ENCODE measurements at places on chromosomes 5 and 9.

GRCh38 chr5:155211764-155212163 lies 198.2 kb downstream of the KIF4B start:
- DNase-seq = no peak

DNA sequence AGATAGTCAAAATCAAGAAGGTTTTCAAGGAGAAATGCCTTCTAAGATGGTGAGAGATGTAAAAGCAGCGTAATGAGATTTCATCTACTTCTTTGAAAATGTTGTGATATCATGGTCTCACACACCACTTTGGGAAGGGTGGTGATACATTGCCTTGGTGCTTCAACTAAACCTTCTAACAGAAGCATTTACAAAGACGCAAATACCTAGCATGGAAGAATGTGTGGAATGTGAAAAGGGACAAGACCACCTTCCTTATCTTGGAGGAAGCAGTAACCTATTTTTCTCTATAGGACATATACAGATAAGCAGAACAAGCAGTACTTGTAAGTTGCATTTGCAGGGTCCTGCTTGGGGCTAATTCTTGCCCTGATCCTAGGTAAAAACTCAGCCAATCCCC lies 38.8 kb downstream of the PCA3 start:
- no peak for DNase-seq

DNA sequence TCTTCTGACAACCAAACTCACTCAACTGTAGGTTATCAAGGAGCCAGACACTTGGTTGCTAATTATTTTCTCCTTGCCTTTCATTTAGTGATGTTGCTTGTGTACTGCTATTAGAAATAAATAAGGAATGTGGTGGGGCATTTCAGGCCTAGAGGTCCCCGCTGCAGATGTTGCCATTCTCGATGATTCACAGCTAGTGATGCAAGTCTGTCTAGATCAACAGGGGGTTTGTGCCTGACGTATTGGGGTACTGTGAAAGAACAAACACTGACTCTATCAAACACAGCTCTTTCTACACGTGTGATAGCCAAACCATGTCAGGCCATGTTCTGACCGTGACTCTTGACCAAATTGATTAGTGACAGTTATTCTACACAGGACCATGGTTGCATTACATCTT lies 144.7 kb downstream of the OSTF1 start:
- DNase-seq = no peak

DNA sequence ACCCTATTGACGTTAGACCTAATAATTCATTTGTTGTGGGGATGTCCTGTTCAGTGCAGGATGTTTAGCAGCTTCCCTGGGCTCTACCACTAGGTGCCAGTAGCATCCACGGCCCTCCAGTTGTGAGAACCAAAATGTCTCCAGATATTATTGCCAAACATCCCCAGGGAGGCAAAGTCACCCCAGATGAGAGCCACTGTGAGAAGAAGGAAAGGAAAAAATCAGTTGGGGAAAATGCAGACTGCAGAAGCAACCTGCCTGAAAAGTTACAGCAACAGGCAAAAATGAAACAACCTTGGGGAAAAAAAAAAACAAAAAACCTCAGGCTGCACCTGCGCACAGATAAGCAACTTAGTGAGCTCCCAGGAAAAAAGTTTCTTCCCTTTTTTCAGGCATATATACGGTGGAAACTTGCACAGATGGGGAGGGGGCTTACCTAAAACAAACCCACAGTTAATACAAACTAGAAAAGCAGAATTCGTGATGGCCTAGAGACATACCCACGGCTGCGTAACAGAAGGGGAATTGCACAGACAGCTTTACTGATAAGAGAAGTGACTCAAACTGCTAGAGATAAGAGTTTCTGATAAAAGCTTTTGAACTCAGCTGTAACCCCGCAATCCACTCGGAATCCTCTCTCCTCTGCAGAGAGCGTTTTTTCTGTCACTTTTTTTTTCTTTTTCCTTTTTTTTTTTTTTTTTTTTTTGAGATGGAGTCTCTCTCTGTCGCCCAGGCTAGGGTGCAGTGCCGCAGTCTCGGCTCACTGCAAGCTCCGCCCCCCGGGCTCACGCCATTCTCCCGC lies 29.8 kb upstream of the FBP1 start:
- DNase-seq = no peak

GRCh38 chr5:130323804-130324454 lies 419.7 kb downstream of the CHSY3 start:
- no peak for DNase-seq

- no peak for DNase-seq
Measured at GRCh38 chr9:114696814-114697544, 15.0 kb upstream of the TEX48 start.

DNA sequence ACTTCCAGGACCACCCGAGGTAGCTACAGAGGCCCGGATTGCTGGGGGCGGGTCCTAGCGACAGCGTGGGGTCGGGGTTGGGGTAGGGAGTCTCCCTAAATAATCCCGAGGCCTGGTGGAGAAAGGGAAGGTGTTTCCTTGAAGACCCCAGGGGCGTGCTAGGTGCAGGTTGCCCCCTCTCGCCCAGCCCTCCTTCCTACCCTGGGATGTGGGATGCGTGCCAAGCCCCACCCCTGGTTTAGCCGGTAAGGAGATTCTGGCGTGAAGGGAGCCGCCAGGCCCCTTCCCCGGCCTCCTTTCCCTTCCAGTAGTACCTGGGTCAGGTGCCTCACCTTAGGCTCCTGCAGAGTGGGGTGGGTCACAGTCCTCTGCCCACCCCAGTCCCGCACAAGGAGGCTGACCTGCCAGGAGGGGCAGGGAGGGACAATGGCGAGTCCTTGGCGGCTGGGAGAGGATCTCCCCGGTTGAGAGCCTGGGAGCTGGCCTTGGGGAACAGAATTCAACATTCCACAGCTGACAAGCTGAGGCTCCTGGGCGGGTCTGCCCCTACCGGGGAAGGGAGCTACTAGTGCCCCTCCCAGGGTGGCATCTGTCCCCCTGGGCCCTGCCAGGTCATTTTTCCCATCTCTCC lies 674 bp downstream of the TSPAN17 start:
- no peak for DNase-seq

- no peak for DNase-seq
Measured at GRCh38 chr5:166709691-166710090, 1581.8 kb upstream of the WWC1 start.

GRCh38 chr9:18473652-18474279 lies at the start of gene ADAMTSL1:
TSS of gene ADAMTSL1 (plus strand) at chr9:18474153. CDS start at chr9:18474233, 80 bp downstream.
- DNase-seq = no peak

- DNase-seq = no peak
Measured at GRCh38 chr9:19481971-19482404, 73.2 kb downstream of the ACER2 start.

DNA sequence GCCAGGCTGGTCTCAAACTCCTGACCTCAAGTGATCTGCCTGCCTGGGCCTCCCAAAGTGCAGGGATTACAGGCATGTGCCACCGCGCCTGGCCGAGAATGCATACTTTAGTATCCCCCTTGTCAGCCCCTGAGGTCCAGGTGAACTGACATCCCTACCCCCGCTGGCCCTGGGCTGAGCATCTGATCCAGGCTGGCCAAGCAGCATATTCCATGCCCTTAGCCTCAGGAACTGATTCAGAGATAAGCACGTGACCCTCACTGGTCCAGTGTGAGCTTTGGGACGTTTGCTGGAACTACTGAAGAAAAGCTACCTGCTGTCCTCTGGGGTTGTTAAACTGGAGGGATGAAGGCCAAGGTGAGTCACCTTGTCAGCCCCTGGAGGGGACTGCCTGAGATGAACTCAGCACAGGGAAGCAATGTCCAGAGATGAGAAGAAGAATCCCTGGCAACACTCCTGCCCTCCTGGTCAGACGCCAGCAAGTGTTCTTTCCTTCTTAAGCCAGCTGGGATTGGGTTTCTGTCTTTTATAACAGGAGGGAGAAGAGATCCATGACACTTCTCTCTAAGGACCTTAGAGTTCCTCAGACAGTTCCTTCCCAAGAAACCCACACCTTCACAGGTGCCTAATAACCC lies 59.1 kb upstream of the FBXW11 start:
- no peak for DNase-seq

DNA sequence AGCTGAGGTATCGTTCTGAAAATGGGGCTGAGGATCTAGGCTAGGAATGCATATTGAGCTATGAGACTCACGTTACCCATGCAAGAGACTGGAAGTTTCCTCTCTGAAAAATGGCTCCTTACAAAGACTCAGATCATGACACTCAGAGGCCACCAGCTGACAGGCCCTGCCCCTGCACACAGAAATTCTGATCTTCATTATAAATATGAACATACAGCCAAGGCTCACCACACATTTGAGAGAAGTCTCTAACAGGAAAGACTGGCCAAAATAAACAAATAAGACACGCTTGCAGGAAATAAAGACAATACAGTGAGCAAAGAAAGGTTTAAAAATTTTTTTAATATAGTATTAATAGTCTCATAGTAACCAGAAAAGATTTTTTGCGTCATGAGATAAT lies 365.9 kb downstream of the NFIB start:
- DNase-seq = no peak

GRCh38 chr5:150895431-150896428 lies 9.1 kb downstream of the ZNF300 start:
- no peak for DNase-seq

GRCh38 chr9:99005651-99006050 lies 61.9 kb downstream of the COL15A1 start:
- DNase-seq = no peak

DNA sequence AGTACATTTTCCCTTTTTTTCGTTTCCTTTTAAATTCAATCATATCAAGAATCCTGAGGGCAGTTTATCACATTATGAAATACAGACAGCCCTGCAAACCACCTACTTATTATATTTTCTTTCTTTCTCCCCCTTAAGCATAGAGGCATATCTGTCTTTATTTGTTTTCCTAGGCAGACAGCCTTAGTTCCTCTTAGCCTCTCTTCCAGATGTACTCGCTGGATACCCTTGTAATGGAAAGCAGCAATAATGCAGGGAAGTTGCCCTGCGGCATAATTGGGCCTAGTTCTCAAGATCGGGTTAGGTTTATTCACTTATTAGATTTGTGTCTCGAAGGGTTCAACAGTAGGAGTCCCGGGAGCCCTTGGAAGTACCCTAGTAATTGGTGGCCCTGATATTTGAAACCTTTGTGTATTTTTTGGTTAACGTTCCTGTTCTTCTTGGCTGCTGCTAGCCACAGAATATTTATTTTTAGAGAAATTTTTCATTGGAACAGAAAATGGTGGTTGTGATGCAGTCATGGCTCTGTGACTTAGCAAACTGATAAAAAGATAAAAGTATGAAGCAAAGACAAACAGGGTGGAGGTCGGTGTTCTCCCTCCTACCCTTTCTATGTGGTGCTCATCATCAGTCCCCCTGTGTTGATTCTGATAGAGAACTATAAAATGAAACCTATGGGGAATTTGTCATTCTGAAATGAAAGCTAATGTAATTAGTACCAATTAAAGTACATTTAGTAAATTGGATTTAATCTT lies 6.4 kb downstream of the TLE4 start:
- DNase-seq = no peak

GRCh38 chr5:33824516-33825195 lies 67.1 kb downstream of the ADAMTS12 start:
- no peak for DNase-seq

- DNase-seq = no peak
Measured at GRCh38 chr5:96794757-96795156, 13.0 kb downstream of the ERAP1 start.

- no peak for DNase-seq
Measured at GRCh38 chr9:75803130-75803529, 87.3 kb upstream of the PCSK5 start.

DNA sequence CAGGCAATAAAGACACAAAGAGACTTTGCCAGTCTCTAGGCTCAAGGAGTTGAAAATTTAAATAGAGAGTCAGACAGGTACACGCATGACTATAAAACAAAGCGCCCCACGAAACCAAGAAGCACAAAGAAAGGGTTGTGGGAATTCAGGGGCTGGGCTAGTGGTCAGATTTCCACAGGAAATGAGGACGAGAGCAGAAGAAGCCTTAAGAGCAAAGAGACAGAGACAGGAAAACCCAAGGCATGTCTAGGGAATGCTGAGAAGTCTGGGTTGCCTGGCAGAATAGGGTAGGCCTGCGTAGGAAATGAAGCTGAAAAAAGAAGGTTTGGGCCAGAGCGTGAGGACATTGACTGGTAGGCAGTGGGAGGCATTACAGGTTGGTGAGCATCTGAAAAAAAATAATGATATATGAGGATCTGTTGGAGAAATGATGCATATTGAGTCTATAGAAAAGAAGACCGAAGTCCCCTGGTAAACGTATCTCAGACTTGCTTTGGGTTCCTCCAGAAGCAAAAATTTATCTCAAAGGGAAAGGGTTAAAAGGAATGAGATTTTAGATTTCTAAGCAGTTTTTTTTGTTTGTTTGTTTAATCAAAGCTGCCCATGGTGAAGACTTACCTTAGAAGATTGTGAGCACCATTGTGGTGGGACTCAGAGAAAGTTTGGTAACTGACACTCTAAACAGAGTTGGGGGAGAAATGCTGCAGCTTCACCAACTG lies 51.8 kb downstream of the SLC1A3 start:
- DNase-seq = no peak

GRCh38 chr5:141521244-141521781 lies 32.4 kb downstream of the PCDHGC5 start:
- DNase-seq = no peak

DNA sequence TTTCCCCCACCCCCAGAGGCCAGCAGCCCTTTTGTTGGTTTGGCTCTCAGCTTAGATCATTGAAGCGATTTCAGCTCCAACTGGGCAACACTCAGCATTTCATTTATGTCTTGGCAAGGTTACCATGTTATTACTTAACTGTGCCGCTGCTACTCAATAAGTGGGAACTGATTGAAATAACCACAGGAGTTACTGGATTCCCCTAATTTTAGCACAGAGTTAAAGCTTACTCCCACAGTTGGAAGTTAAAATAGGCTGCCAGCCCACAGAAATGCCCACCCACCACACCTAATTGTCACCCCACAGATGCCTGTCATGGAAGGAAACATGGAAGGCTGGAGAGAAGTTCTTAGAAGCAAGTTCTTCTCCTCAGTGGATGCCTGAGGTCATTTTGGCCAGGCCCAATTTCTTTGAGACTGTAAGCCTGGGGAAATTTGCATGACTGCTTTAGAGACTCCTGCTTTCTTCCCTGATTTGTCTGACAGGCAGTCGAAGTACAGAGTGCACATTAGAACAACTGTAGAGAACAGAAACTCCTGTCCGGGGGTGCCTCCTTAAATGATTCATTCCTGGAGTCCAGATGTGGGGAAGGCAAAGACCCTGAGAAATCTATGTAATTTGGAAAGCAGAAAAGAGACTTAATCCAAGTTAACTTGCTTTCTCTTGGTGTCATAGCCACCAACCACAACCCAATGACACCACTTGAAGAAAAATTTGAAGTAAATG lies 370.0 kb downstream of the ZSWIM6 start:
- DNase-seq = no peak

DNA sequence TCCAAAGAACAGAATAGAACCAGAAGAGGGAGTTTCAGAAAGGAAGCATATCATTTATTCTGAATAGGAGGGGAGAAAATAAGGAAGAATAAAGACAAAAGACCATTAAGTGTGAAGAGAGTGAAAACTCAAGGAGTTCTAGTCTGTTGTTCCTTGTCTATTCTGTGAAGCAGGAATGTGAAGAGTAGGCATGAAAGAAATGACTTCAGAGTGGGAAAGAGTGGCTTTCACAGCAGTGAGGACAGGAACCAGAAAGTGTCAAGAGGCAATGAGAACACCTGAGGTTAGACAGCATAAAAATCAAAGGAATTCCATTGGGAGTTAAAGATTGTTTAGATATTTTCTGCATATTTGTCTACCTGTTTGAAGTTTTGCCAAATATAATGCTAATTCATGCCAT lies 768.8 kb upstream of the GRAMD2B start:
- DNase-seq = no peak

GRCh38 chr5:95778713-95779436 lies 43.7 kb downstream of the GLRX start:
- no peak for DNase-seq

GRCh38 chr9:127923771-127924170 lies 6.8 kb downstream of the PIP5KL1 start:
- DNase-seq = no peak
